Activated T-helper 1 cell treated with anti-CD3 and anti-CD28 coated beads, Interleukin-12 subunit alpha, Interleukin-12 subunit beta, Interleukin-2, Interleukin-4 antibody, amounts not matched to agents 30 ng/mL and 10 ng/mL and 1 ng/mL, durations not matched to agents 14 hours and 24 hours and 36 hours (primary cell): ENCODE measurements at places on chromosomes 4 and X.
A peak's percentile ranks its signal among the peaks of the same experiment; 100 is the strongest.

- DNase-seq: no peak
- H3K4me1 ChIP-seq: no peaks in the 10 kb centered on the region
- H3K4me3 ChIP-seq: no peak overlapping the region
- H3K36me3 ChIP-seq: no peaks in the 10 kb centered on the region
- H3K27ac ChIP-seq: no peak overlapping the region
Measured at GRCh38 chrX:110442635-110443034, 84.0 kb downstream of the RTL9 start.

- no peak overlapping the region for H3K27ac ChIP-seq
- H3K4me1 ChIP-seq: no peaks in the 10 kb centered on the region
- no peak for DNase-seq
- no peak overlapping the region for H3K4me3 ChIP-seq
Measured at GRCh38 chrX:33415459-33415858, 204.1 kb upstream of the DMD start.

DNA sequence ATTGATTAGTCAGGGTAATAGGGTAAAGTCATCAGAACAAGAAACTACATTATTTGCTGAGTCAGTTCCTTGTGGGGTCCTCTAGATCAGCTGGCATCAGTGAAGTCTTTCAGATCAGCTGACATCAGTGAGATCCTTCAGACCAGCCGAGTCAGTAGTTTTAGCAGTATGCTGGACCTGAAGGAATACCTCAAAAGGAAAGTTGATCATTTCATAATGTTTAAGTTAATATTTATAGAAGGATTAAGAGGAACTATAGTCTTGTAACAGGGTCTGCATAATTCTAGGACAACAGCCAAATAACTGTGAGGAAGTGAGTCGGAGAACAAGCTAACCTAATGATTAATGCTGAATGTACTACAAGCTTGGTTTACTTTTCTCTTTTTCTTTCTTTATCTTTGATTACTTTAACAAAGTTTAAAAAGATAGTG, 958 bp upstream of the UGT2B7 start:
- H3K27ac ChIP-seq: no peak overlapping the region
- no peaks in the 10 kb centered on the region for H3K36me3 ChIP-seq
- H3K27me3 ChIP-seq: no peaks in the 10 kb centered on the region
- no peaks in the 10 kb centered on the region for H3K4me1 ChIP-seq
- no peak overlapping the region for H3K4me3 ChIP-seq

- peaks cover 10% of the 10 kb centered on the region for H3K27me3 ChIP-seq
- DNase-seq: no peak
- H3K27ac ChIP-seq: no peak overlapping the region
- no peak overlapping the region for H3K4me3 ChIP-seq
Measured at GRCh38 chr4:47741200-47741599, 96.7 kb downstream of the CORIN start.

DNA sequence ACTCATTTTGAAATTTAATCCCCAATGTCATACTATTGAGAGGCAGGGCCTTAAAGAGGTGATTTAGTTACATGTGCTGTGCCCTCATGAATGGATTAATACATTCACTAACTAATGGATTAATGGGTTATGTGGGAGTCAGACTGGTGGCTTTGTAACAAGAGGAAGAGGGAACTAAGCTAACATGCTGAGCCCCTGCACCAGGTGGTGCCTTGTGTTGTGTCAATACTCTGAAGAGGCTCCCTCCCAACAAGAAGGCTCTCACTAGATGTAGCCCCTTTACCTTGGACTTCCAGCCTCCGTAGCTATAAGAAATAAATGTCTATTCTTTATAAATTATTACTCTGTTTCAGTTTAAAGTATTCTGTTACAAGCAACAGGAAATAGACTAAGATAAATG, 411.9 kb upstream of the EMCN start:
- H3K27me3 ChIP-seq: peaks cover 3% of the 10 kb centered on the region
- no peak overlapping the region for H3K4me3 ChIP-seq
- H3K36me3 ChIP-seq: no peaks in the 10 kb centered on the region

DNA sequence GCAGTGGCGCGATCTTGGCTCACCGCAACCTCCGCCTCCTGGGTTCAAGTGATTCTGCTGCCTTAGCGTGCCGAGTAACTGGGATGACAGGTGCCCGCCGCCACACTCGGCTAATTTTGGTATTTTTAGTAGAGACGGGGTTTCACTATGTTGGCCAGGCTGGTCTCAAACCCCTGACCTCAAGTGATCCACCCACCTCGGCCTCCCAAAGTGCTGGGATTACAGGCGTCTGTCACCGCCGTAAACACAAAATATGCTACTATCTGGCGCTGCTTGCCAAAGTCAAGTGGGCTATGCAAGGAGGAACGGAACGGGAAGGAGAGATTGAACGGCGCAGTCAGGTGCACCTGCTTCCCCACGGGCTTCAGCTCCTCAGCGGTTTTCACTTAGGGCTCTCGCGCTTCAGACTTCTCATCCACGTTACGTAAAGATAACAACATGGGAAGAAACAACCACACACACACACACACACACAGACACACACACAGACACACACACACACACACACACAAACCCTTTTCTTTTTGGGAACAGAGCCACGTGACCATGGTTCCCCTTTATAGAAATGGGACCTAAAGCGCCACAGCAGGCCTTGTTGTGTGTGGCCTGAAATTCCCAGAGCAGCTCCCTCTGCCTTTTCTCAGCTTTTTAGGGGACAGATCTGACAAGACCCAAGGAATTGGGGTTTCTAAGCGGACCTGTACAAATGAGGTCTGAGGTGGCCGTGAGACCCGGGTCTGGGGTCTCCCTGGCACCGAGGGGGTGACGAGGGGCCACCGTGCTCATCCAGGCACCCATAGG, 1.5 kb downstream of the P2RY8 start:
- H3K27ac ChIP-seq: peak overlapping the region; percentile 99
- no peaks in the 10 kb centered on the region for H3K27me3 ChIP-seq
- H3K4me3 ChIP-seq: peak overlapping the region; percentile 89
- peak; percentile 43 for DNase-seq
- H3K36me3 ChIP-seq: peaks cover 8% of the 10 kb centered on the region
